ENCODE measurements at places on chromosomes 2 and 18.

- peak; percentile 73 for DNase-seq
Observed at GRCh38 chr18:77057006-77057395, 75.6 kb downstream of the MBP start.

DNA sequence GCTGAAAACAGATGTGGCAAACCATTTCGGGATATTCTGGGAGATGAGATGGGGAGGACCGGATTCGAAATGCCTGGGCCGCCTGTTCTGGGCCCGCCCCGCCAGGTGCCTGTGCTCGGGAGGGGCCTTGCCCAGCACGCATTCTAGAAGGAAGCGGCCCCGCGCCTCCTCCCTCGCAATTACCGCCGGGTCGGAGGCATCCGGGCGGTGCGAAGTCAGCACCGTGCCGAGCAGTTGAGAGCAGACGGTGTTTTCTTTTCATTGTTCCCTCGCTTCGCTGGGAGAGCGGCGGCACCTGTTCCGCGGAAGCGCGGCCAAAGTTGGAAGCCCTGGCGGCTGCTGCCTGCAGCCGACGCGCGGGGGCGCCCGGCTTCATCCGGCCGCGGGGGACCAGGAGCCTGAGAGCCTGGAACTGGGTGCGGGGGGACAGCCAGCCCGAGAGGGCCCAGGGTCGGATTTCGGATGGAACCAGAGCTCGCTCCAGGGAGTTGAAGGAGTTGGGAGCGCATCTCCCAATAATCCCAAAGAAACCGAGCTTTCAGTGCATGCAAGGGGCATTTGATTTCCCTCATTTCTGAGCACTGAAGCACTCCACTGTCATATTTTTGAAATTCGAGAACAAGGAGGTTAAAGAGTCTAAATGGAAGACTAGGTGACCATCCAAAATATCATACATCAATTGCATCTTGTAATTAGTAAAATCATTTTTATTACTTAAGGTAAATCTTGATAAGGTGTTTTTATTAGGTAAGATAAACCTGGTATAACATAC, 241.8 kb upstream of the RAB12 start:
- peak; percentile 43 for DNase-seq

- DNase-seq = no peak
Observed at GRCh38 chr2:15889442-15890123, 50.8 kb upstream of the MYCN start.

GRCh38 chr2:38017836-38018235, 58.1 kb downstream of the CYP1B1 start:
- DNase-seq = no peak

- DNase-seq = no peak
Observed at GRCh38 chr2:238418196-238418998, 8.3 kb upstream of the ASB1 start.

GRCh38 chr2:3356799-3357198, 20.8 kb downstream of the EIPR1 start:
- DNase-seq = no peak

- DNase-seq = no peak
Observed at GRCh38 chr2:42193722-42194187, 24.6 kb downstream of the EML4 start.

DNA sequence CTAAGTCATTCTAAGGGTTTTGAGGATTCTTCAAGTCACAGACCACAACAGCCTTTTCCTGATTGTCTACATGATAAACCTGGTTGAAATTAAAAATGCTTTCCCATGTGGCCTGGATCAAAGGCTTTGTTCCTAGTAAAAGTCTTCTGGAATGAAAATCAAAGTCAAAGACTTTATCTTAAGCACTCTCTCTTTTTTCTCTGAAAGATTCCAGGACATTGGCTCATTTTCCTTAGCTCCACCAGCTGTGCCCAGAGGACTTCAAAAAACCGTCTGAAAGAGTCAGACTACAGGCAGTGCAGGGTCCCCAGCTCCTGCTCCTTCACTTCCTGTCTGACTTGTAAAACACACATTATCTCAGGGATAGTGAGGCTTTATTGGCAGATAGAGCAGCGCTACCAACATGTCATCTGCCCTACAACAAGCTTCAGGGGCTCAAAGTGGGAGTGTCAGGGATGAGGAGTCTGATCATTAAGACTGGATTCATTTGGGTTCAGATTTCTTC, 148.2 kb downstream of the ESCO1 start:
- DNase-seq = no peak

DNA sequence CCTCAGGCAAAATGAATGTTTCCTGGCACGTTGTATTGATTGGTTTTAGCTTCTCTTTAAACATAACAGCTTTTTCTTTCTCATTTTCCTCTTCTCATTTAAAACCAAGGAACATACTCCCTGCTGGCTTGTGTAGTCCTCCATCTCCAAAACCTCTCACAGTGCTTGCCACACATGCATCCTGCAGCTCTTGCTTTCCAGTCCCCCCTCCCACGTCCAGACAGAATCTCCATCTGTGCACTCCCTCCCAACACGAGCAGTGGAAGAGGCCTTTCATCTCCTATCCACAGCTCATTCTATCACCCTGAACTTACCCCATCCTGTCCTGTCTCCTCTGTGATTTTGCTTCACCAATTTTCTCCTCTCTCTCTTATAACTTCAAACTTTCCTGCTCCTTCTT, 99.6 kb upstream of the THSD7B start:
- DNase-seq = no peak

GRCh38 chr2:221817052-221817451, 244.9 kb upstream of the EPHA4 start:
- DNase-seq = no peak

GRCh38 chr18:14776801-14777200, 28.8 kb downstream of the ANKRD30B start:
- DNase-seq = no peak

GRCh38 chr2:74441170-74441689, 507 bp downstream of the RTKN start:
- DNase-seq = no peak

GRCh38 chr2:38997781-38998180, 108.1 kb downstream of the ARHGEF33 start:
- DNase-seq = peak; percentile 73

GRCh38 chr2:46490521-46491141, 11.3 kb downstream of the TMEM247 start:
- DNase-seq = peak; percentile 51

DNA sequence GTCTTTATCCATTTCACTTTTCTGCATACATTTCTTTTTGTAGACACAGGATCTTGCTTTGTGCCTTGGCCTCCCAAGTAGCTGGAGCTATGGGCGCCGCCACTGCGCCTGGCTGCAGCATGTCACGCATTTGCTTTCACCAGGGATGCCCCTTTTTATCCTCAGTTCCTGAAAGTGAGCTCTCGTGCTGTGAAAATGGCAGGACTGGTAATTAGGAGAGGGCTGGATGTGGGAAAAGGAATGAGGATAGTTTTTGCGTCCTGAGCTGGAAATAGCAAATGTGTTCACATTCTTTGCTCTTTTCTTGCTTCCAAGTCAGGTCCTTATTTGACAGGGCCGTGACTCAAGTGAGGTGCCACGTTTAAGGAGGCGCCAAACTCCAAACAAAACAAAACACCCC, 104.6 kb downstream of the LDLRAD4 start:
- no peak for DNase-seq

DNA sequence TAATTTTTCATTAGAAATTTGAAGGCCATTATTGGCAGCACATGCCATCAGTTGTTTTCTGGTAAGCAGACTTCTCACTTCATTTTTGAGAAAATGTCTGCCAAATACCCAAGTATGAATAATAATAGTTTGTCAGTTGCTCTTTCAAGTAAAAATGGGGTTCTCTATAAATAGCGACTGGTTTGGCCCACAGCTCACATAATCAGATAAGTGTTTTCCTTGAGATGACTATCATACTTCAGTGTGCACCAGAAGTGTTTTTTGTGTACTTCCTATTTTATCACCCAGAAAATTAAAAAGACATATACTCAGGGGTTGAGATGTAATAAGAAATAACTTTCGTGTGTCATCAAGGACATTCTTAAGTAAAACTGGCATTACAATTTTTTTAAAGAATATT, 147.1 kb downstream of the PHLPP1 start:
- DNase-seq = no peak

- DNase-seq = no peak
Observed at GRCh38 chr2:239302083-239302807, 98.6 kb downstream of the HDAC4 start.

DNA sequence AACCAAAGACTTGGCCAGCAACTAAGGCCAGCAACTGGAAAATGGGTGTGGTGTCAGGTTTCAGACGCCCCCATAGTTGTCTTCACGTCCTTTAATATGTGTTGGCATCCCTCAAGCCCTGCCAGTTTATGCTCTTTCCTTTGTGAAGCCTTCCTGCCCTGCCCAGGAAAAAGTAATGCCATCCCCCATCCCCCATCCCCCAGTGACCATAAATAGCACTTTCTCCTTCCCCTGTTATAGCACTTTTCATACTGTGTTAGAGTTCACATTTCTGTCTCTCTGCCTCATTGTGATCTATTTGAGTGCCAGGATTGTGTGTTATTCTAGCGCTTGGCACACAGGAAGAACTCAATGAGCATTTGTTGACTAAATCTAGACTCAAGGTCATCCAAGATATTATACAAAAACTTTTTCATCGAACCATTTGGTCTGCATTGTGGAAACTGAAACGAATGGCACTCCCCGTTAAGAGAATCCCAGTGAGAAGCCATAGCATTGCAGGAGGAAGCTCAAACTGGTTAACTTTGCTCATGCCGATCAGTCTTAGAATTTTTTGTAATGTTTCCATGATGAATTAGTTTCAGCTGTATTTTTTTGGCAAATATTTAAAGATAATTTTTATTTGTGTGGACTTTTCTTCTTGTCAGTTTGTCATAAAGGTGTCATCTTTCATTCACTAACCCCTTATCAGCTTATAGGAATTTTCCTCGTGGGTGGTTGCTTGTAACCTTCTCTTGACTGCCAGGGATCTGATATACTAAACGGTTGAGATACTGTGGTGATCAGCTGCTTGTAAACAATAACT, 15.7 kb downstream of the CRIM1 start:
- DNase-seq = no peak

DNA sequence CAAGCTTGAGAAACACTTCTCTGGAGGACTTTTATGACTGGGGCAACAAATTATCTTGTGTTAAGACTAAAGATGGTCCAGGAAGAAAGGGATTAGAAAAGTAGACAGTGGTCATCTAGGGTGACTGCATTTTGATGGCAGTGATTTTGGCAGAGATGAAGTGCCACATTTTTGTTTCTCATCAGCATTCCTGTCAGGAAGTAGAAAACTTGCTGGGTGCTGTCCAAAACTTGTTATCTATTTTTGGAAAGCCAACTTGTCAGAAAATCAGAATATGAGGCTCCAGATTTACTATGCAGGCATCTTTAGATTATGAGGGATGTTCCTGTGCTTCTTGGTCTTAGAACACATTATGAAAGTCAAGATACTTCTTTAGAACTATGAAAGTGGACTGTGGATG, 29.0 kb upstream of the CALCRL start:
- DNase-seq = no peak

DNA sequence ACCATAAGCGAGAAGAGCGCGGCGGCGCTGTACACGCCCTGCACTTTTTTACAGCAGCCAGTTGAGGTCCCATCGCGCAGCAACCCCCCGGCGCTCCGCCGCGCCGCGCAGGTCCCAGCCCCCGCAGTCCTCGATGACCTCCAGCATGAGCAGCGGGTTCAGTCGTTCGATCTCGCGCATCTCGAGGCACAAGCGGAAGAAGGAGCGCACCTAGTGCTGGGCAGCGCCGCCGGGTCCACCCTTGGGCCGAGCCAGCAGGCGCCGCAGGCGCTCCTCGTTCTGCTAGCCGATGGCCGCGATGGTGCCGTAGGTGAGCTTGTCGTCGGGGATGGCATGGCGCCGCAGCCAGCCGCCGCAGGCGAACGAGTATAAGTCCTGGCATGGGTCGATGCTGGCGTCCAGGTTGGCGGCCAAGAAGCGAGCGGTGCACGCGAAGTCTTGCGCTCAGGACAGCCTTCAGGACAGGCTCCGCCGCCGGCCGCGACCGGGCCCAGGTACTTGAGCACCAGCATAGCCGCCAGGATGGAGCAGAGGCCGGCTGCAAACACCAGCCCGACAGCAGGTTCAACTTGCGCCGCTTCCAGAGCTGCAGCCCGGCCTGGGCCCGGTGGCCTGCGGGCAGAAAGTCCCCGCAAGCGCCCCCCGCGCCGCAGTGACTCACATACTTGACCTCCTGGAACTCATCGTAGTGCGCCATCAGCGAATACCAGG, 8.3 kb downstream of the ALPP start:
- DNase-seq = no peak

GRCh38 chr2:65300761-65301711, 73.4 kb downstream of the ACTR2 start:
- DNase-seq = peak; percentile 91

DNA sequence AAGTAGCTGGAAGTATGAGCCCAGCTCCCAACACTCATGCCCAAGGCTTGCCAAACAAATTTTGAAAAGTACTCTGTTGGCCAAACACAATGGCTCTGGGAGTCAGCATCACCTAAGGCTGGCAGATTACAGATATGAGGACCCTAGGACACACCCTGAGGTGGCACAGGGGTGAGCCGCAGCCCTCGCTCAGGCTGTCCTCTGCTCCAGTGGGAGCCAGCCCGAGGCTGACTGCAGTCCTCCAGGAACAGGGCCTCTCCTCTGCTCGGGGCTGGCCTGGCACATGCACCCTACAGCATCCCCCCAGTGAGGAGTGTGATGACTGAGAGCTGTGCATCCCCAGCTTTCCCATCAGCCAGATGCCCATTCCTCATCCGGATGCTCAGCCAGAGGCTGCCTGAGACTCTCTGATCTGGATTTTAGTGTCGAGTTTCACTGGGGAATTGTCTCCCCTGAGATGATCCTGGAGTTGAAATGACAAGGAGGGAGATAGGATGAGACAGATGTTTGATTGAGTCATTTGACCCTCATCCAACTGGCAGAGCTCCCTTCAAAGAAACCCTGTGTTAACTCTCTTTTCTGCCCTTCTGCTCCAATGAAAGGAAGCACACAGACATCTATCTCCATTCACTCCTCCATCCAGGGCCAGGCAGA, 269.3 kb upstream of the NCKAP5 start:
- peak; percentile 37 for DNase-seq

GRCh38 chr2:108082978-108083377, 96.7 kb downstream of the SLC5A7 start:
- DNase-seq = no peak

GRCh38 chr18:53375621-53376020, 848.8 kb downstream of the MBD2 start:
- DNase-seq = no peak

DNA sequence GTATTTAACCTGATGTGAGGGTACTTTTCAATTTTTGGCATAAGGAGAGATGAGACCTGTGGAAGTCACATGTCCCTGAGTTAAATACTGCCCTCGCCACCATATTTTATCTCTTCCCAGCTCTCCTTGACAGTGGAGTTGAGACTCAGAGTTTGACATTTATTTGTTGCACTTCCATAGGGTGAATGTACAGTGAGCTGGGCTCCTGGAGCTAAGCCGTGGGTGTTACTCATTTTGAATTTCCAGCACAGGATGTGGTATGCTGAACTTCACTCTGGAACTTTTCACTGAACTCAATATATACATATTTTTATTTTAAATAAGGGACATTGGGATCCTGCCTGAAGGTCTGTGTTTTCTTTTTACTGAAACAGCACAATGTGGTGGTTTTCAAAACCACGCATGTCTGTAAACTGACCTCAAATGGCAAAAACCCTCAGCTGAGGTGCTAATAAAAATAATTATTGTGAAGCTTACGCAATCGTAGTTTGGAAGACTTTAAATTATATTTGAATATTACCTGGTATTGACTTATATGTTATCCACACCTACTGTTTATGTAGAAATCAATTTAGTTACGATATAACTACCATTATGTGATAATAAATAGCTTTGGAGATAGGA, 12.1 kb downstream of the RNF144A start:
- no peak for DNase-seq

GRCh38 chr2:161604901-161605300, 19.3 kb upstream of the SLC4A10 start:
- DNase-seq = no peak

All from GM03348 (cell line).